ENCODE measurements at places on chromosomes 12 and 14.
A peak's percentile ranks its signal among the peaks of the same experiment; 100 is the strongest.

GRCh38 chr12:103503546-103504480 is 8.0 kb upstream of the C12orf42 start:
- no peak for DNase-seq

GRCh38 chr12:2319737-2320506 is 267.1 kb downstream of the CACNA1C start:
- no peak for DNase-seq

DNA sequence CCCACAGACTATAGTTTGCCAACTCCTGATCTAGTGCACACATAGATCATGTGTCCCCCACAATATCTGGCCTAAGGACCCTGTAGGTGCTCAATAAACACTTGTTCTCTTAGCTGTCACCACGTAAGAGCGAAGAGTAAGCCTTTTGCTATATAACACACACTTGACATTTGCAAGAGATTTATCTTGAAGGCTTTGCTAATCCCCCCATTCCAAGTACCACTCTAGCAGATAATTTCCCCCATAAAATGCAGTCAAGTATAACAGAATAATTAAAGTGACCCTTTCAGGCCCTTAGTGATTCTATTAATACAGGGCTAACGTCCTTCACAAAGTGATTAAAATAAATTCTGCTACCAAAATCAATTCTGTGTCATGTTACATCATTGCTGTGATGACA is 87.5 kb downstream of the PLXNC1 start:
- DNase-seq: no peak

- no peak for DNase-seq
These were observed 20.2 kb downstream of the TCHP start for GRCh38 chr12:109920261-109920780.

DNA sequence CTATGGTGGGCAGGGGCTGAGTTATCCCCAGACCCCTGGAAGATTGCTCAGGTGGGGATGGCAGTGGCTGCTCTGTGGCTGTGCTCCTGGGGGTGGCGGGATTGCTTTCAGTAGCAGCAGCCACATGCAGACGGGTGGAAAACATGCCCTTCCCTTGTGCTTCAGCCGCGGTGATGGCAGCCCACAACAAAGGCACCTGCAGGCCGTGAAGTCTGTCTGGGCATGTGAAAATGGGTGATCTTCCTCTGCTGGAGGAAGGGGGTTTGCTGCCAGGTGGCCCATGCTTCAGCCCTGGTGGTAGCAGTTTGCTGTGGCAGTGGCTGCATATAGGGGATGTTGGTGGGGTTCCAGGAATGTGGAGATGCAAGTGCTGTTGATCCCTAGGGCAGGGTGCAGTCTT is 326.2 kb upstream of the RGS6 start:
- DNase-seq: no peak

- no peak for DNase-seq
These were observed 23.8 kb upstream of the PHLDA1 start for GRCh38 chr12:76055393-76055792.

DNA sequence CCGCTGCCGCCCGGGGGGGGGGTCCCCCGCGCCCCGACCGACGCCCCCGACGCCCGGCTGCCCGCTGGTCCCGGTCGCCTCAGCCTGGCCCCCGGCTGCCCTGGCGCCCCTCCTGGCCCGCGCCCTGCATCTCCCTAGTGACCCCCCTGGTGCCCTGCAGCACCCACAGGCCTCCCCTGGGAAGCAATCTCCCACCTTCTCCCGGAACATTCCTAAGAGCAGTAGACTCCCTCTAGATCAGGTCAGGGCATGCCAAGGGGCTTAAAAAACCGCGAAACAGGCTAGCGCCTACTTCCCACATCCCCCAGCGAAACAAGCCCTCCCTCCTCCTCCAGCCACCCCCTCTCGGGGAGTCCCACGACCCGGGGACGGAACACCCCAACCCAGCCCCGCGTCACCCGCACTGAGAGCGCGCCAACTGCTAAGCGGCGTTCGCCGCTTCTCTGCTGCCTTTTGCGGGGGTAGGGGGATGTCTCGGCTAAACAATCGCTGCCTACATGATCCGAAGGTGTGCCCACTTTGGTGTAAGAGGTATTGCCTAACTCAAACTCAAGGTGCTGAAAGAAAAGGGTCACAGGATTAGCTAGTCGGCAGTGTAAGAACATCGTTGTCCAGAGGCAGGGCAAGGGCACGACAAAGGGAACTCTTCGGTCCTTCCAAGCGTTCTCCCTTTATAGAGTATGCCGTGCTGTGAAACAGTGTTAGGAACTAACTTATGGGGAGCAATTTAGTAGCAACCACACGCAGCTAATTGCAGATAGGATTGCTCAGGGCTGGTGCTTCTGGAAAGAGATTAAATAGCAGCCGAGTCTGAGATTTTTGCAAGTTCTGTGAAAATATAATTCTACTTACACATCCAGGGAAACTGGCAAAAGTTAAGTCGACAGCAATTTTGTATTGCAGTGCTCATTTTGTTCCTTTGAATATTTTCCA is 619 bp upstream of the NTN4 start:
- no peak for DNase-seq

DNA sequence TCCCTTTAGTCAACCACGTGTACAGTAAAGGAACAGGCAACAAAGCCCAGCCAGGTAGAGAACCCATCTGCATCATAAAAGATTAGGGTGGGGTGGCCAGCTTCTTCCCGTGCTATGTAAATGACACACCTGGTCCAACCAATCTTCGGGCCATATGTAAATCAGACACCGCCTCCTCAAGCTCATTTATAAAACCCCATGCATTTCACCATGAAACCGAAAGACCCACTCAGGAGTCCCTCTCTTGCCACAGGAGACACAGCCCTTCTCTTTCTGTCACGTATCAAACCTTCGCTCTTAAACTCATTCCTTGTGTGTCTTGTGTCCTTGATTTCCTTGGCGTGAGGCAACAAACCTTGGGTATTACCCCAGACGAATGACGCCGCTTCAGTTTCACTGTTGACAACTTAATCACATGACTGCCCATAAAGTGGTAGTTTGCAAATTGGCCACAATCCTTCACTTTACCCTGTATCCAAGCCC is 59.8 kb upstream of the TBPL2 start:
- DNase-seq: no peak

DNA sequence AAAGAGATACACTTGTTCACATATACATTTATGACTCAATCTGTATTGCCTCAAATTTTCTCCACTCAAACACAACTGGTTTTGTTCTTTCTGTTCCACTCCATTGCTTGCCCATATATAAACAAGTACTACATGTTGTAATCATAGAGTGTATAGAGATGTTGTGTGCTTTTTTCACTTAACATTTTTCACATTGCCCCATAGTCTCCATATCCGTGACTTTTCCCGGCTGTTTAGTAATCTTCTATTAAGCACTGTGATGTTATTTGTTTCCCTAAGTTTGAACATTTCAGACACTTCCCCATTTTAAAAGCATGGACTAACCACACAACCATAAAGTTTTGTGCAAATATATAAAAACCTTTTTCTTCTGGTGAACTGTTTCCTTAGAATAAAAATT is 45.5 kb upstream of the PTPRR start:
- no peak for DNase-seq

GRCh38 chr12:120012067-120012621 is 23.1 kb downstream of the BICDL1 start:
- peak; percentile 29 for DNase-seq

GRCh38 chr12:53700567-53700966 is 24.7 kb upstream of the ATP5MC2 start:
- DNase-seq: peak; percentile 64

GRCh38 chr14:96578619-96579018 is 76.4 kb downstream of the PAPOLA start:
- DNase-seq: no peak

- no peak for DNase-seq
These were observed 6.0 kb downstream of the OR10P1 start for GRCh38 chr12:55642669-55643068.

GRCh38 chr14:105389534-105389933 is 8.8 kb upstream of the TEX22 start:
- no peak for DNase-seq

DNA sequence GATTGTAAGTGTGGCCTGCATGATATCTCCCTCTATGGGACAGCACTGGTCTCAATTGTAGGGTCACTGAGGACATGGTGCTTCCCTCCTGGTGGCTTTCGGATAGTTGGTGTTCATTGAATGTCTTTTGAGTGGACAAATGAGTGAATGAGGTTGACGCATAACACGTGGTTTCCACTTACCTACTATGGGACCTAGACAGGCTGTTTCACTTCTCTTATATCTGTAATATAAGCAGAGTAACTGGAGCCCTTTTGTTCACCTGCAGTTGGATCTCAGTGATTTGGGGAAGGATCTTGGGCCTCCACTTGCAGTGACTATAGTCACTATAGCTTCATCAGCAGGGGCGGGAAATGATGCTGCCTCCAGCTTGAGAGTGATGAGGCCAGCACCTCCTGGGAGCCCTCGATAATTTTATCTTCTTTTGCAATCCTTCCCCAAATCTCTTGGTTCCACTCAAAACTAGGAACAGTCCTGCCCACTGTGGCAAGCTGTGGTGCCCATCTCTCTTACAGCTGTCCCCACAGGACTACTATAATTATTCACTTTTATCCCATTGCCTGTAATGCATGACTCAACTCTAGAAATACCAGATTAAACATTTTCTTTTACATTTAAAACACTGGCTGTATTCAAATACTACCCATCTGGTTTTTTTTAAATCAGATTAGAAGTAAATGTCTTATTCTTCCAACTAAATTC is 242.9 kb downstream of the CHST11 start:
- DNase-seq: no peak

GRCh38 chr14:105343194-105343593 is 28.6 kb downstream of the PACS2 start:
- DNase-seq: no peak

DNA sequence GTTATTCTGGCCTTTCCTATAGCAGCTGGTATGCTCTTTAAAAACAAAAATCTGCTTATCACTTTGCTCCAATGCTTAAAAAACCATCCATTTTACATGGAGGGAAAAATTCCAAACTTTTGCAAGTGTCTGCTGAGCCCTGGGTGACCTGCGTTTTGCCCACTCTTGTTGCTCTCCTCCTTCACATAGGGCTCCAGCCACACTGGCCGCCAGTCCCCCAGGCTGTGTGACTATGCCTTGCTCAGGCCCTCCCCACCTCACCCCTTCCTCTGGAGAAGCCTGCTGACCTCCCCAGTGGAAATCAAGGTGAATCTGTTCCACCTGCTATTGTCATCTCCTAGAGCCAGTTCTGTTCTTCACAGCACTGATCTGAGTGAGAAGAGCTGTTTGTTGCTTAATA is 126.9 kb downstream of the SLC25A47 start:
- no peak for DNase-seq

DNA sequence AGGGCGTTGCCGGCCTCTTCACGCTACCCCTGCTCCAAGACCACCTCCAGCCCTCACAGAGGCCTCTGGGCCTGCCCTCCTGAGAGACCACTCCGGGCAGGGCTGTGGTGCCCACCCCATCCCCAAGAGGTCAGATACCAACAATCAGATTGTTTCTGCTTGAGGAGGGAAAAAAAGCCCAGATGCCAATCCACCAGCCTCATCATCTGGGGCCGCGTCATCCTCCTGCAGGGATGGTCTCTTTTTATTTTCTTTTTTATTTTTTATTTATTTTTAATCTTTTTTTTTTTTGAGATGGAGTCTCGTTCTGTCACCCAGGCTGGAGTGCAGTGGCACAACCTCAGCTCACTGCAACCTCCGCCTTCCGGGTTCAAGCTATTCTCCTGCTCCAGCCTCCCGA is 93.4 kb downstream of the FBXL14 start:
- no peak for DNase-seq

- DNase-seq: no peak
These were observed 278.9 kb upstream of the SLC16A7 start for GRCh38 chr12:59316938-59317337.

DNA sequence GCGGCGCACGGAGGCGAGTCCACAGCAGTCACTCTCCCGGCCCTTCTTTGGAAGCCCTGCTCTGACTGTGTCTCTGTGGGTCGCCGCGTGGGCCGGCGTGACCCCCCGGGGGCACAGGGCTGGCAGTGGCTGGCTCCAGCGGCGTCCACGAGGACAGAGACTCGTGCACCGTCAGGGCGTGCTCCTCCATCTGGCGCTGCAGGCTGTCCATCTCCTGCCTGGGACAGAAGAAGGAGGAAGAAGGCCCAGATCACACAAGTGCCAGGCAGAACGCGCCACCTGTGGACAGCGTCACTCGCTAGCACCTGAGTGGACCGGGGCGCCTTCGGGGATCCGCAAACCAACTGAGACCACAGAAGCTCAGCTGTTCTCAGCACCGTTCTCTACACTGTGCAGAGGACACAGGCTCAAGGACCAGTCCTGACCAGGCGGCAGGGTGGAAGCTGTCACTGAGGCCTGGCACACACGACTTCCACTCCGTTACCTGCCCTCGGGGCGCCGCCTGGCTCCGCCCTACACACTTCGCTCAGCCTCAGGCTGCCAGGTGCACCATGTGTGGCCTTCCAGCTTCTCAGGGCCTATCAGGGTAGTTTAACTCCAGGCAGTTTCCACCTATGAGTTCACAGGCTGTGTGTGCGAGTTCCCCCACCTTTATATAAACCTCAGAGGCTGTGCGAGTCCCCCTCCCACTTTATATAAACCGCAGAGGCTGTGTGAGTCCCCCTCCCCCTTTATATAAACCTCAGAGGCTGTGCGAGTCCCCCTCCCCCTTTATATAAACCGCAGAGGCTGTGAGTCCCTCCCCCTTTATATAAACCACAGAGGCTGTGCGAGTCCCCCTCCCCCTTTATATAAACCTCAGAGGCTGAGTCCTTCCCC is 11.7 kb upstream of the ANKLE2 start:
- DNase-seq: no peak

GRCh38 chr14:102511538-102511937 is 2.0 kb upstream of the ANKRD9 start:
- DNase-seq: no peak

DNA sequence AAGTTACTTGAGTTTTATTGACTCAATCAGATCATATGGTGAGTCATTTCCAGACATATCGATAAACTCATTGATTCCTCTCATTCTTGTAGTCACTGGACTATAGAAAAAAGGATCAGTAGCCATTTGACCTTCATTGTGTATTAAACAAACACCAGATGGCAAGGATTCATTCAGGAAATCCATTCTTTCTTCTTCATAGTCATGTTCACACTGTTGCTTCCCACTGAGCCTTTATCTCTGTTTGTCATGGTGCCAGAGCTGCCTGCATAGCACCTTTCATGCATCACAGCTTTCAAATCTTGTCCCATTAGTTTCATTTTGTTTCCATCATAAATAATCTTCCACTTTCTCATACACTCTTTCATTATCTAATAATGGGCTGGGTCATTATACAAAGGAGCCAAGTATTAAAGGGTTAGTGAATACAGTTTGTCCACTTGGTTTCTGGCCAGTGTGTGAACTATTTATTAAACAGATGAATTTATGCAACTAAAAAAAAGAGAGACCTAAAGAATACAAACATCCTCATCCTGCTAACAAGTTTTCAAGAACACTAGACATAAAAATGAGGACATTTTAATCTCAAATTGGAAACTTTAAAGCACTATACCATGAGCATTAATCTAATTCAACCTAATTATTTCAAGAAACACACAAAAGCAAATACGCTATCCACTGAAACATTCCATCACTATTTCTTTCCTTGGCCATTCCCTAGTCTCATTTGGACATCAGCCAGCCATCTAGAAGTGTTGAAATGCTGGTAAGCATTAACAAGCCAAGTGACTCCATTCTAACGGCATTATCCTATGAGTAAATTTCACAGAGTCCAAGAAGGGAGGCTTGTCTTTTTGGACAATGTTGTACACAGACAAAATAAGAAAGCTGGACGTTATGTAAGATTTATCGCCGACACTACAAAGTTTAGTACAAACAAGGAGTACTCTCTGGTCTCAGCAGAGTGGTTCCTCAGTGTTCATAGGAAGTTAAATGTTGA is 476.5 kb downstream of the FOXG1 start:
- DNase-seq: peak; percentile 51

Measured in NCI-H2227 treated with DMSO at 0.1 percent for 48 hours (cell line).